ENCODE measurements at places on chromosomes 6 and 20.
A peak's percentile ranks its signal among the peaks of the same experiment; 100 is the strongest.

DNA sequence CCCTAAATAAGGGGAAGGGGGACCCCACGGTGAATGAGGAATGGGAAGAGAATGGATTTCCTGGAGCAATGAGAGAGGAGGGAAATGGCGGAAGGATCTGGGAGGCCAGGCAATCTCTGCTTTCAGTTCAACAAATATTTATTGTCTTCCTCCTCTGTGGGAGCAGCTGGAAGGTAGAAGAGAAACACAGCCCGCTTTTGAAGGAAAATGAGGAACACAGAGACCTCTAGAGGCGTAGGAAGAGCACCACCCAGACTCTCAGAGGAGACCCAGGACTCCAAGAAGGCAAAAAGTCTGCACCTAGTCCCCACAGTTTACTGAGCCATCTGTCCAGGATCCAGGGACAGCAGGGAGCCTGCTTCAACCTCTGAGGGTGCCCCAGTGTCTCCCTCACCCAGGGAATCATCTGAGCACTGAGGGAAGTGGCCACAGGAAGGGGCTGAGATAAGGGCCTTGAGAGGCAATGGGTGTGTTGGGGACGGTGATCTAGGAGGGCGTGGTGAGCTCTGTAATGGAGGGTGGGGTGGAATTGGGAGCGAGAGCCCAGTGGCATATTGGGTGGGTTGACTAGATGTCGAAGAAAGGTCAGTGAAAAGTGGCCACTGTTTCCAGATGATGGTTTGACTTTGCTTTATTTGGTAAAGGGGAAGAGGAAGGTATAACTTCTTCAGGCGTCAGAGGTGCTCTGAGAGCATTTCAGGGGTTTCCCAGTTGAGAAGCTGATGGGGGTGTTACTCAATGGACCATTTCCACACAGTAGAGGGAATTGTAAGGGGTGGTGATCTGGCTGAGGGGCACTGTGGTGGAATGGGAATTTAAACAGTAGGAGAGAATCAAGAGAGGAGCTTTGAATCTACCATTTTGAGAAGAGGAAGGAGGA is 610 bp downstream of the PSORS1C1 start:
- no peak for DNase-seq

GRCh38 chr6:34385793-34386195 is 6.7 kb downstream of the NUDT3 start:
- no peak for DNase-seq

GRCh38 chr6:121816906-121817540 is 381.6 kb downstream of the GJA1 start:
- DNase-seq: no peak

GRCh38 chr6:13334953-13335352 is 6.6 kb upstream of the TBC1D7 start:
- DNase-seq: no peak

DNA sequence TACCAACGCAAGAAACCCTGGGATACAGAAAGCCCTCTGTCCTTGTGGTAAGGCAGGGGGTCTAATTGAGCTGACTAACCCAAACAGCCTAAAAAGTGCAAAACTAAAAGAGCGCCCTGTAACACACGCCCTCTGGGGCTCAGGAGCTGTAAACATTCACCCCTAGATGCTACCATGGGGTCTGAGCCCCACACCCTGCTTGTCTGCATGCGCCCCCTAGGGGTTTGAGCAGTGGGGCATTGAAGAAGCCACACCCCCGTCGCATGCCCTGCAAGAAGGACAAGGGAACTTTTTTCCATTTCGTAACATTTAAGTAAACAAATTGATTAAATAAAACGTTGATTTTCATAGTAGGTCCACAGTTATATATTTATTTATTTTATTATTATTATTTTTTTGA is 616.9 kb upstream of the MAN1A1 start:
- no peak for DNase-seq

- DNase-seq: no peak
These were observed 20.4 kb upstream of the LAMA4 start for GRCh38 chr6:112274774-112275173.

GRCh38 chr6:169427856-169428255 is 174.2 kb upstream of the THBS2 start:
- no peak for DNase-seq

DNA sequence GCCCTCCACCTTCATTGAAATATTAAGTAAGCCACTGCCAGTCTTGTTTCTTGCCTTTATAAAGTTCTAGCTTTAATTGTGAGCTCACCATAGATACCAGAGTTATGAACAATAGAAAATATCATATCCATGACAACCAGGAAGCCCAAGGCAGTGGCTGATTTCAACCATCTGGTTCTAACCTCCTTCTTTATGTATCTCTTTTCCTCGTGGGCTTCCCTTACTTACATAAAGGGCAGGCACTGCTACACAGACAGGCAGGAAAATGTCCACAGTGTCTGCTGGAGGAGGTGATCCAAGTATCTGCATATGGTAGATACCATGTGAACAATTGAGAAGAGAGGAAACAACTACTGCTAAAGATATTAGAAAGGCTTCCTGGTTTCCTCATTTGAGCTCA is 65.2 kb upstream of the PRND start:
- no peak for DNase-seq

DNA sequence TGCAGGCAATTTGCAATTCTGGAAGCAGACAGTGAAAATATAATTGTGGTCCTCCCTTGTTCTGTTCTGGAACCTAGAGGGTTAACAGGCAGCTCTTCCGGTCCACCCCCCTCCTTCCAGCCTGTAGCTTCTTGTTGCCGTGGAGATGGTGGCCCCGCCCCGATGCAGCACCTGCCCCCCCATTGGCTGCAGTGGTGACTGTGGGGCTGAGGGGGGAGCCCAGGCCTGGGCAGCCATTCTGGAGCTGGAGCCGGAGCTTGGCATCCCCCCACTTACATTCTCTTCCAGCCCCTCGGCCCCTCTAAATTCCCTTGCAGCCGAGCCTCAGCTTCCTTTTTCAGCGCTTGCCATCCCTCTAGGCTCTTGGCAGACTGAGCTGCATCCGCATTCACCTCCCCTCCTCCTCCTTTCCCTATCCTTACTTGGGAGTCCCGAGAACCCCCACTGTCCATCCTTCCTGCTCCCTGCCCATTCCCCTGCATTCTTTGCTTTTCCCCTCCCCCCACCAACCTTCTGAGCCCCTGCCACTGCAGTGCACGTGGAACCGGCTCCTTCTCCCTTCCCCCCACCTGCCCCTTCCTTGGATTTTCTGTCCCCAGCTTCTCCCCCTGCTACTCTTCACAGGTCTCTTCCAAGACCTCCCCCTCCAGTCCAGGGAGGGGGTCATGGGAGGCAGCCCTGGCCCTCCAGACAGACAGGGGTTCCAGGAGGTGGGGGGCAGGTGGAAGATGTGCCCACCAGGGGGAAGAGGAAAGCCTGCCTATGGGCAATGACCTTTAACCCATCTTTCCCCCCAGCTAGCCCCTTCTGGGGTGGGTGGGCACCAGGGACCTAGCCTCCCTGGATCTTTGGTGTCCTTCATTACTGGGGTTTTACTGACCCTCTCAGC is 11.4 kb downstream of the SYNGAP1 start:
- peak; percentile 90 for DNase-seq

- no peak for DNase-seq
These were observed 402.8 kb upstream of the JAG1 start for GRCh38 chr20:11076434-11077105.

DNA sequence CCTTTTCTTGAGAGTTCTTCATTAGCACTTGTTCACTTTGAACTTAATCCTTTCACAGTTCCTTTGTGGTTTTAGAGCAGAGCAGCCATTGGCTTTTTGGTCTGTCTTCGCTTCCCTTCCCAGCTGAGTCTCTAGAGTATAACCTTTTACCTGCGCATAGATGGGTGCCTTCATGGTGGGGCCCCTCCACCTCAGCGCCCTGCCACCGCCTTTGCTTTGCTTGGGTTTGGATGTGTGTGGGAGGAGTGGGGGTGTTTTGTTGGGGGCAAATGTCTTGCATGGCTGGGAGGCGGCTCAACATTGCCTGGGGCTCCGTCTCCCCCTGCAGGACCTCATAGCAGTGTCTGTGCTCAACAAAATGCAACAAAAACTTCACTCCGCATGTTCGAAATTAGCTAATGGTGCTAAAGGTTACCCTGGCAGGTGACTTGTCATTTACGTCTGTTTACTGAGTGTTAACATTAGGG is 11.9 kb downstream of the PYGB start:
- no peak for DNase-seq

GRCh38 chr20:8573686-8574085 is 441.6 kb downstream of the PLCB1 start:
- DNase-seq: no peak

- no peak for DNase-seq
These were observed 19.5 kb downstream of the GRM4 start for GRCh38 chr6:34126419-34126818.

DNA sequence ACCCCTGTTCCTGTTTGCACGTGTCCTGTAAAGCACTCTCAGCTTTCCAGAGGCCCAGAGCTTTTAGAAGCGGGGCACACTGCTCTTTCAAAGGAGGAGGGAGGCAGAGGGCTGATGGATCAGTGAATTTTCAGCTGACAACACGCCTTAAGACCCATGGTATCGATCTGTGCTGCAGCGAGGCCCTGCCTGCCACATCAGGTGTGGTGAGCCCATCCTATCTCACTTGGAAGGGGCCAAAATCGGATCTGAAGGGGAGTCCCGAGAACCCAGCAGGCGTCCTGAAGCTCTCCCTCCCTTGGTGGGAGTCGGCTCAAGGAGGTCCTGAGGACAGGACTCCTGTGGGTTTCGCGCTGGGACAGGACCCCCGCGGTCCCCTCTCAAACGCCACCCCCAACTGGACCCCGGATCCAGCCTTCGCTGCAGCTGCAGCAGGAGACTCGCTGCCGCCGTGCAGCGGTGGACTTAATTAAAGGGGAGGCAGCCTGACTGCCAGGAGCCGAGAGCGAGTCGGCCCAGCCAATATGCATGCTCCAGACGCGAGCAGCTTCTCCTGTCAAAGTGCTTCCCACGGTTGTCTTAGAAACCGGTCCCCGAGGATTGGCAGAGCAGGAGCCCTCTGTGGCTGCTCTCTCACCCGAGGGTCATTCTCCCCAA is 580.0 kb upstream of the ZNF337 start:
- DNase-seq: no peak

GRCh38 chr6:166575205-166575604 is 11.3 kb downstream of the RAMACL start:
- DNase-seq: no peak

- no peak for DNase-seq
These were observed 122.1 kb upstream of the PHACTR1 start for GRCh38 chr6:12594530-12594893.

DNA sequence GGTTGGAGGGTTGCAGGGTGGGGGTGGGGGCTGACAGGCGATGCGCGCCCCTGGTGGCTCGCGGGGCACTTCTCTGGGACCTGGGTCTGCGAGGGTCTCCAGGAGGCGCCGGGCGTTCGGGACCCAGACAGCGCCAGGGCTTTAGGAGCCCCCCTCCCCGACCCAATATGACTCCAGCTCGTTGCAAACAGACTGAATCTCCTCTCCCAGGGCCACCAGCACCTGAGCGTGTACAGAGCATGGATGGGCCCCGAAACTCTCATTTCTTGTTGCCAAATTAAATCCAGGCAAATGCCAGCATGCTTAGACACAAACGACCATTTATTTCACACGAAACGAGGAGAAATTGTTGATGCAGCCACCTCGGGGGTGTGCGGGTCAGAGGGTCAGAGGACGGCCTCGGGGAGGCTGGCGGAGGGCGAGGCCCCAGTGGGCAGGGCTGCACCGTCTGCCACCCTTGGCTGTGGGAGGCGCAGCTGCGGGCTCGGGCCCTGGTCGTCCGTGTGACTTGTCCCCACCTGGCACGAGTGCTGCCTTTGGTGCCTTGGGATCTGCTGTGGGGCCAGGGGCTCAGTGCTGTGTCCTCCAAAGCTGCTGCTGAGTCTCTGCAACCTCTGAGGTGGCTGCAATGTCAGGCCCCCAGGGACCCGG is 20.9 kb upstream of the GATA5 start:
- DNase-seq: peak; percentile 8

GRCh38 chr20:24796236-24796635 is 152.8 kb upstream of the CST7 start:
- DNase-seq: no peak

DNA sequence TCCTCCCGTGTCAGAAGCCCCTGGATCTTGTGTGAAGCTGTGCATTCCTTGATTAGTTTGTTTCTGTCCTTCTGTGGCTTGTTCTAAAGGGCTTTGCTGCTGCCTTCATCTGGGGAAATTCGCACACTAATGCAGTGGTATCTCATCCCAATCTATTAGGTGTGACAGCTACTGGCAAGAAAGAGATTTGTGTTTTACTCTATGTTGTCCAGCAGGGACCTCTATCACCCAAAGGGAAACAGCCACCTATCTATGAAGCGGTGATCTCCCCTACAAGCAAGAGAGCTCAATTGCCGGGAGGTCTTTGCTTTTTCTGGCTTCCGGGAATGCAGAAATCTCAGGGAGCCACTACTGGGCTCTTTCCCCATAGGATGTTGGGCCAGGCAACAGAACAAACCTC is 151.8 kb downstream of the NRN1 start:
- no peak for DNase-seq

- no peak for DNase-seq
These were observed 89.0 kb upstream of the CEP85L start for GRCh38 chr6:118740372-118740771.

DNA sequence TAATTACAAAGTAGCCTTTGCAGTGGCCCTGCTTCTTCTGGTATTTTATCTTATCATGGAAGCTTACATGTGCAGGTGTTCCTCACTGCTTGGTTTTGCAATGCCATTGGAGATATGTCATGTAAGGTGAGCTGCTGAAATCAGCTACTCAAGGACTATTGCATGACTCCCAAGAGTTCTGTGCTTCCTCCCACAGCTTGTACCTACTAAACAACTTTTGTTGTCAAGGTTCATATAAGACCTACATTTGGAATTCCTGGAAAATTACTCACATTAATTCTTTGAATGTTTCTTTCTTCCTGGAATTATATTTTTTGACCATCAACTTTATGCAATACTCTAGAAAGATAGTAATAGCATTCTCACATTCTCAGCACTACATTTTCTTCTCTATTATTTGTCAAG is 427.5 kb upstream of the HSF2 start:
- DNase-seq: no peak

DNA sequence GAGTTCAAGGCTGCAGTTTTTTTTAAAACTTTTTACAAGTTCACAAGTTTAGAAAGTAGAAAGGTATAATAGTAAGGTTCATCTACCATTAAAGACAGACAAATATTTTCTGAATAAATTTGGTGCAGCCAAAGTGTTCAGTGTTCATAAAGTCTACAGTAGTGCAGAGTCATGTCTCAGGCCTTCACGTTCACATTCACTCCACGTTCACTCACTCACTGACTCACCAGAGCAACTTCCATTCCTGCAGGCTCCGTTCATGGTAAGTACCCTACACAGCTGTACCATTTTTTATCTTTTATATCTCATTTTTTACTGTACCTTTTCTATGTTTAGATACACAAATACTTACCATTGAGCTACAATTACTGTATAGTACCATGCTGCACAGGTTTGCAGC is 67.6 kb downstream of the B4GALT5 start:
- no peak for DNase-seq

All from CD4-positive, alpha-beta T cell treated with Interferon alpha-2 for 1 hour (primary cell).